Fibroblast of the aortic adventitia (primary cell): ENCODE measurements at places on chromosomes 1 and 21.

DNA sequence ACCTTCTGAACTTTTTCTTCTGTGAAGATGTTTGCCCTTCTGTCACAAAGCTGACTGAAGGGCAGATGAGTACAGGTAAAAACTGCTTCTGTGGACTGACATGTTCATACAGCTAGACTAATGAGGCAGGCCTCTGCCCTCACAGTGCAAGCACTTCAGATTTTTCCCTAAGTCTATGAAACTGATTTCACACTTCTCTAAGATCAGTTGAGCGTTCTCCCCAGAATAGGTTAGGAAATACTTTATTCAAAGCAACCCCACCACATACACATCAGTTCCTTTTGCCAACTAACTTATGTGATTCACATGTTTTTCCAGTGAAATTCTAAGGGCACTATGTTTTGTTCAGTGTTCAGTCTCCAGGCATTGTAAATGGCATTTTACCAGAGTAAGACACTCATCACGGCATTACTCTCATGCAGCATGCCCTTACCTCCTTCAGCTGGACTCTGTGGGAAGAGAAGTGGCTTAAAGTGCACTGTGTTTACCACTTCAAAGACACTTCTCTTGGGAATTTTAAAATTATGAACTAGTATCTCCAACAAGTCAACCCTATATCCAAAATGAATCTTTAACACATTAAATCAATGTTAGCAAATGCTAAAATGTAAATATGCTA is 5.4 kb upstream of the PSMG1 start:
- no peak for DNase-seq

- DNase-seq = no peak
These were observed 12.6 kb upstream of the TNFRSF14 start for GRCh38 chr1:2543543-2544092.

GRCh38 chr1:192892934-192893333 is 84.1 kb downstream of the RGS2 start:
- no peak for DNase-seq

- no peak for DNase-seq
These were observed 501.8 kb downstream of the LMO4 start for GRCh38 chr1:87830432-87830978.

DNA sequence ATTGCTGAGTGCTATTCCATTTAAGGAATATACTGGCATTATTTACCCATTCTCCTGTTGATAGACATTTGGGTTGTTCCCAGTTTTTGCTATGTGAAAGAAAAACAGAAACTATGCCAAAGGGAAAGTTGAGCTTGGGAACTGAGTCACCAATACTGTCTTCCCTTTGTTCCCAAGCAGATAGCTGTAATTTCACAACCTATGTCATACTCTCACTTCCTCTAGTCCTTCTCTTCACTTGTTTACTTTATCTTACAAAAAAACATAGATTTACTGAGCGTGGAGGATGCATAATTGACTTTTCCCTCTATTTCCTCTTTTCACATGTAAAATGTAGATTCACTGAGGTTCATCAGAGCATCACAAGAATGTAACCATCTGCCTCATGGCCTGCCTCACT is 32.4 kb upstream of the PGBD5 start:
- DNase-seq = no peak

GRCh38 chr1:48089356-48089891 is 92.2 kb upstream of the TRABD2B start:
- DNase-seq = no peak

- no peak for DNase-seq
These were observed 8.2 kb downstream of the OR2T10 start for GRCh38 chr1:248589334-248589733.
